ENCODE measurements at places on chromosomes 3 and 15.
A peak's percentile ranks its signal among the peaks of the same experiment; 100 is the strongest.

GRCh38 chr15:70593795-70594194 is 169.6 kb downstream of the UACA start:
- no peak for DNase-seq

GRCh38 chr3:169379496-169380090 is 283.9 kb downstream of the MECOM start:
- DNase-seq, result no peak

GRCh38 chr3:3307491-3307890 is 128.0 kb upstream of the CRBN start:
- no peak for DNase-seq

DNA sequence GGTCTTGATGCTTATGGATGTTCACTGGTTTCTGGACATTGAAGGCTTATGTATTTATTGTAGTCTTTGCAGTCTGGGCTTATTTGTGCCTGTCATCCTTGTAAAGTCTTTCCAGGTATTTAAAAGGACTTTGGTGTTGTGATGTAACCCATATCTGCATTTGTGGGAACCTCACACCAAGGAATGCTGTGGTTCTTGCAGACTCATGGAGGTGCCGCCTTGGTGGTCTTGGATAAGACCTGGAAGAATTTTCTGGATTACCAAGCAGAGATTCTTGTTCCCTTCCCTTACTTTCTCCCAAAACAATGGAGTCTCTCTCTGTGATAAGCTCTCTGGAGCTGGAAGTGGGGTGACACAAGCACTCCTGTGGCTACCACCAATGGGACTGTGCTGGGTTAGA is 363.5 kb upstream of the NECTIN3 start:
- DNase-seq, result no peak

GRCh38 chr3:43582866-43583265 is 38.9 kb downstream of the ANO10 start:
- DNase-seq, result peak; percentile 8

DNA sequence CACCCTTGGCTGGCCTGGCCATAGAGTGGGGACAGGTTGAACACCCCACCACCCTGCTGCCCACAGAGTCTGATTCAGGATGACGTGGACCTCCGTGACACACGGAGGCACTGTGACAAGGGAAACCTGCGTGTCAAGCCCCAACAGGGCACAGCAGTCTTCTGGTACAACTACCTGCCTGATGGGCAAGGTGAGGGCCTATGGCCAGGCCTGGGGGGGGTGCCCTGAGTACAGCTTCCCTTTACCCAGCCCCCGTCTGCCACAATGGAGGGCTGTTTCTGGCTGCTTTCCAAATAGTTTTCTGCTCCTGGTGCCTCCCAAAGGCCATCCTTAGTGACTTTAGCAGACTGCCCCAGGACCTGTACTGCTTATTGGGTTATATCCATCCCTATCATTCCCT is 1.2 kb upstream of the WDR6 start:
- DNase-seq, result no peak

DNA sequence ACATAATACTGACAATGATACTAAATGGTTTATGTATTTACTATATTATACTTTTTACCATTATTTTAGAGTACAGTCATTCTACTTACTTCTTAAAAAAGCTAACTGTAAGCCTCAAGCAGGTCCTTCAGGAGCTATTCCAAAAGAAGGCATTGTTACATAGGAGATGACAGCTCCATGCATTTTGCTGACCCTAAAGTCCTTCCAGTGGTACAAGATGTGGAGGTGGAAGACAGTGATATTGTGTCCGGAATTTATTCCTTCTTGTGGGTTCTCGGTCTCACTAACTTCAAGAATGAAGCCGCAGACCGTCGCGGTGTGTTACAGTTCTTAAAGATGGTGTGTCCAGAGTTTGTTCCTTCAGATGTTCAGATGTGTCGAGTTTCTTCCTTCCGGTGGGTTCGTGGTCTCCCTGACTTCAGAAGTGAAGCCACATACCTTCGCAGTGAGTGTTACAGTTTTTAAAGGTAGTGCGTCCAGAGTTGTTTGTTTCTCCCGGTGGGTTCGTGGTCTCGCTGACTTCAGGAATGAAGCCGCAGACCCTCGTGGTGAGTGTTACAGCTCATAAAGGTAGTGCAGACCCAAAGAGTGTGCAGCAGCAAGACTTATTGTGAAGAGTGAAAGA is 20.9 kb downstream of the AVEN start:
- no peak for DNase-seq

DNA sequence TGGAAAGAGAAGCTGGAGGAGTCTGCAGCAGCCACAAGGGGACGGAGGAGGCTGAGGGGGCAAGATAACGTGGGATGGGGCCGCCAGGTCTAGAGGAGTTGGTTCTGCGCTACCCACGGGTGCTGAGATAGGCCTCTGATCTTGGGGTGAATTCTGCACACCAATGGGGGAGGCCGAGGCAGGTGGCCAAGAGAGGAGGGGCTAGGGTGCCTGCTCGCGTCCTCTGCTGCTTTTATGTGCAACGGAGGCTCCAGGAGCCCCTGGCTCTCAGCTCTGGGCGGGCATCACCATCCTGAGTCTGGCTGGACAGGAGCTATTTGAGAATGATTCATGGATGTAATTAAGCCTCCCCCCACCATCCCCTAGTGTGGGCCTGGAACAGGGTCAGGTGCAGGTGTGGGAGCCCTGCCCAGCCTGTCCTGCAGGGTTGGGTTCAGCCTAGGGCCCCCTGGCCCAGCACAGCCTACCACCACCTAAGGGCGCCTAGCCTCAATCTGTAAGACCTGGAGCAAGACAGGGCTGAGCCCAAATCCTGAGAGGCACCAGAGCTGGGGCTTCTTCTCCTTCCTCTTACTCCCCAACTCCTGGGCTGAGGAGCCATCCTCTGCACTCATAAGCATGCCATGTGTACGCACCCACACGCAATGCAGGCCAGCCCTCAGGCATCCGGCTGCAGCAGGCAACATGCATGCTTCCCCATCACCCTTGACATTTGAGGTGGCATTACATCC is 32.3 kb upstream of the SEMA3F start:
- DNase-seq, result no peak

GRCh38 chr3:140731440-140732119 is 53.7 kb downstream of the TRIM42 start:
- no peak for DNase-seq

DNA sequence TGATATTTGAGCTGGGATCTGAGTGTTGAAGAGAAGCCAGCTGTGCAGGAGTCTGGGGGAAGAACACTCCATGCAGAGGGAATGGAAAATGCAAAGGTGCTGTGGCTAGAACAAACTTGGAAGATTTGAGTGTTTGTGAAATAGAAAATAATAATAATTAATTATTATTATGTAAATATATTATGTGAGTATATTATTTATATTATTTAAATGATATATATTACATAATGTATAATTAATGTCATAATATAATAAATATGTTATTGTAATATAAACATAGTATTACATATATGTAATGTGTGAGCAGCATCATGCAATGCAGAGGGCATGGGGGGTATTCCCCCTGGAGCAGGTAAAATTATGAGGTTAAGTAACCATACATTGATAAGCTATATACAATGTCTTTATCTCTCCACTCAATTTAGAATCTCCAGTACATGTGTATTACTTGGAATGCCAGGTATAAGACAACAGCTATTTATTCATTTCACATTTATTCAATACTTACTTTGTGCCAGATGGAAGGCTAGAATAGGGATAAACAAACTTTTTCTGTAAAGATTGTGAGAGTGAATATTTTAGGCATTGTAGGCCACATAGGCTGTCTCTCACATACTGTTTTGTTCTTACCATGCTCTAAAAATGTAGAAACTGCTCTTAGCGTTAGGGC is 218.6 kb downstream of the MTHFS start:
- no peak for DNase-seq

DNA sequence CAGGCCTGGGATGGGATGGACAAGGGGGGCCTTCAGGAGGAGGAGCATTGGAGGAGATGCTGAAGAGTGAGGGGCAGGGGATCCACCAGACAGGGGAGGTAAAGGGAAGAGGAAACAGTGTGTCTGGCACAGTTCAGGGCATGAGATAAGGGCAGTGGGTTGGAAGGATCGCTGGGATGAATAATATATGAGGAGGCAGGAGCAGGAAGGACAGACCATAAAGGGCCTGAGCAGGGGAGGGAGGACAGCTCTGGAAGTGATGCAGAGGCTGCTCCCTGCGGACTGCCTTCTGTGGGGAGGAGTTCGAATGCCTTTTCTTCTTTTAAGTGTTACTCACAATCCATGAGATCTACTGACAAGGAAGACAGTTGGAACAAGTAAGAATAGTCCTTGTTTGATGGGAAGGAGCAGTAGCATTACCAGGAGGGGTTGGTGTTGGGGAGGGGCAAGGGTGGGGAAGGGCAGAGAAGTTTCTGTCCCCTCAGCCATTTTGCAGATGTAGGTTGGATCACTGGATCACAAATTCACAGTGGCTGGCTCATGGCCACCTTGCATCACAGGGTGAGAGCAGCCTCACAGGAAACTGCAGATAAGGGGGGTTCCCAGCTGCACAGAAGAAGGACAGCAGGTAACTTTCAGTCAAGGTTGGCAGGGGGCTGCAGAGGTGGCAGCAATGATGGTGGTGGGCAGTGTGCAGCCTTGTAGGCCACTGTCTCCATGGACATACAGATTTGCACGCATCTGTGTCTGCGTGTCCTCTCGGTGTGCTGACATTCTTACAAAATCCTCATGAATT is 91.9 kb upstream of the SNRPN start:
- DNase-seq, result no peak

GRCh38 chr15:39918688-39919385 is 1.2 kb downstream of the GPR176 start:
- DNase-seq, result no peak

DNA sequence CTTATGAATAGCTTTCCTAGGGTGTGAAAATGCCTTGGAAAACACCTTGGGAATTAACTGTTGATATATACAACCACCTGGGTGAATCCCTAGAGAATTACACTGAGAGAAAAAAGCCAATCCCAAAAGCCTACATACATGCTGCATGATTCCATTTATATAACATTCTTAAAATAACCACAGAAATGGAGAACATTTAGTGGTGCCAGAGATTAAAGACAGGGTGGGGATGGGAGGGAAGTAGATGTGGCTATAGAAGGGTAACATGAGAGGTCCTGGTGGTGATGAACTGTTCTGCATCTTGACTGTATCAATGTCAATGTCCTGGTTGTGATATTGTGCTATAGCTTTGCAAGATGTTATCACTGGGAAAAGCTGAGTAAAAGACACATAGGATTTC is 291.0 kb downstream of the CLSTN2 start:
- DNase-seq, result no peak

DNA sequence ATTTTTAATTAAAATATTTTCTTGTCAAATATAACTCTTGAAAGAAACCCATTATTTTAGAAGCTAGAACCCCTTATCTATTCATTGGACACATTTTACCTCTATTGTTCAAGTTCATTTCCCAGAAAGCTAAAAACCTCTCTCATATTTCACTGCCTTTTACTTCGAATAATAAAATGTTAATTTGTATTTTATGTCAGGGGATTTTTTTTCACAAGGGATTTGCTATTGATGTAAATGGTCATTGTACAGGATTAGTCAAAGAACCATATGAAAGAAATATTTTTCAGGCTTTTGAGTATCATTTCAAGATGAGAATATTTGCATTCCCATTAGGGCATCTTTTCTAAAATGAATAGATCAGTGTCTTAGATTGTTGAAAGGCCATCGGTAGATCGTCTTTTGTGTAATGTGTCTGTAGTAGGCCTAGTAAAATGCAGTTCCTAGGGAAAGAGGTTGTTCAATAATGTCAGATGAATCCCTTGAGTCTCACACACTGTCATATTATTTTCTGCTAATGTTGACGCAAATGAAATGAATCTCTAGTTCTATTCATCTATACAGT is 114.5 kb downstream of the ROBO1 start:
- DNase-seq, result no peak

DNA sequence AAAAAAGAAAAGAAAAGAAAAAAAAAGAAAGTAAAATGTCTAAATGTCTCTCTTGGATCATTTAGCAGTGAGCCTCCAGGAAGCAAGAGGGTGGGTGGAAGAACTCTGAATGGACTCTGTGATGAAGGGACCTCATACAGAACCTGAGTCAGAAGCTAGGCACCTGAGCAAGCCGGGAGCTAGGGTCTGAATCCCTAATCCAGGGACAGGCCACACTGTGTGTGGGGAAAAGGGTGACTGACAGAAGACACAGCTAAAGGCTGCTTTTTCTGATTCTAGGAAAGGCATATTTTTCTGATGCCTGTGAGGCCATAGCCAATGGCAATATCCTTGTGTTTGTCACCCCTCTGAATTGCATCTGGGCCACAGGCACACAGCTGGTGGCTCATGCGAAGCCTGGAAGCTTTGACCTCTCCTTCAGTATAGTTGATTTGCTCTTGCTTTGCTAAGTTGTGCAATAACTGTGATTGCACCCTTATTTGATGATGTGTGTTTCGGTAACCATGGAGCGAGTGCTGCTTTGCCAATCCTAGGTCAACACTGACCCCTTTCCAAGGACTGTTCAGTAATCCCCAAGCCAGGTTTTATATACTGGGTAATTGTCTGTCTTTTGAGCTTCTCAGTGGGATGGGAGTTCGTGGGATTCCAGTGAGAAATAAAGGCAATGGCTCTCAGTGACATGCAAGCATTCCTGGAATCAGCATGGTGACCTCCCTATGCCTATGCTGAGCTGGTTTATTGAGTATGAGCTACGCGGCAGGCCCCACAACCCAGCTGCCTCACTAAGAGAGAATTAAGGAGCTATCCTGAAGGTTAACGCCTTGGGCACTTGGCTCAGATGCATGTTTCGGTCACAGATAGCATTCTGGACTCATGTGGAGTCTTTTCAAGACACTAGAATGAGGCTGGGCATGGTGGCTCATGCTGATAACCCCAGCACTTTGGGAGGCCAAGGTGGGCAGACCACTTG is 49.0 kb upstream of the OSBPL11 start:
- no peak for DNase-seq

DNA sequence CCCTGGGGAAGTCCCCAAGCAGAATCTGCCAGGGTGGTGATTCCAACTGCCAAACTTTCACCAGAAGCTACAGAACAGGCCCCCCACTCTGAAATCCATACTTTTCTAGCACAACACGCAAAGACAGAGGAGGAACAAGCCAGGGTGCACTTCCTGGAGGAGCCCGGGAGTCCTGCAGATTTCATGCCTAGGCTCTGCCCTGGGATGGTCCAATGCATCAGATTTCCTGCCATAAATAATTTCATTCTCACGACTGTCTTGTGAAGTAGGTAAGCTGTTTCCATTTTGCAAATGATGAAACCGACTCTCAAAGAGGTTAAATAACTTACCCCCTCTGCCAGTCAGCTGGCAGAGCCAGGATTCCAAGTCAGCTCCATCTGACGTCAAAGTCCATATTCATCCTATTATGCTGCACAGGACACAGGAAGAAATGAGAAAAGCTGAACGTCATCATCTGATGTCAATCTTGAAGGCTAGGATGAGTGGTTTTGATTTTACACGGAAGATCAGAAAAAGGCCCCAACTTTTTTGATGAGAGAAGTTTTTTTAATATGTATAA is 134.8 kb upstream of the IGF1R start:
- no peak for DNase-seq

- no peak for DNase-seq
Measured at GRCh38 chr3:119746423-119746822, 35.5 kb upstream of the NR1I2 start.

GRCh38 chr15:77991029-77991406 is 86.5 kb downstream of the TBC1D2B start:
- DNase-seq, result no peak
